Activated naive CD4-positive, alpha-beta T cell treated with anti-CD3 and anti-CD28 coated beads, Interleukin-2, amount 50 U/mL, for 72 hours (primary cell): ENCODE measurements at places on chromosomes 16 and 17.

DNA sequence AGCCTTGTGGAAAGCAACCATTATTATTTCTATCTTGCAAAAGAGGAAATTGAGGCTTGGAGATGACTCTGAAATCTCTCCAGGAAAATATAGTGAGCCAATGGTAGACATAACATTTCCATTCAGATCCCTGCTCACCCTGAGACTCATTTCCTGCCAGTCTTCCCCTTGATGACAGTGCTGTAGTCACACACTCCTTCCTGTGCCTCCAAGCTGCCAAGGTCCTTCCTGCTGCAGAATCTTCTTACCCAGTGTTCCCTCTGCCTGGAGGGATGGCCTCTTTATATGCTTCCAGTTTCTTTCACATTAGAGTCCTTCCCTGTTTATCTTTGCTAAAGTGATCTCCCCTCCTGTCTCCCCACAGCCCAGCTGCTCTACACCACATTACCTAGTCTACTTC is 648.1 kb downstream of the TOX3 start:
- DNase-seq, result no peak

DNA sequence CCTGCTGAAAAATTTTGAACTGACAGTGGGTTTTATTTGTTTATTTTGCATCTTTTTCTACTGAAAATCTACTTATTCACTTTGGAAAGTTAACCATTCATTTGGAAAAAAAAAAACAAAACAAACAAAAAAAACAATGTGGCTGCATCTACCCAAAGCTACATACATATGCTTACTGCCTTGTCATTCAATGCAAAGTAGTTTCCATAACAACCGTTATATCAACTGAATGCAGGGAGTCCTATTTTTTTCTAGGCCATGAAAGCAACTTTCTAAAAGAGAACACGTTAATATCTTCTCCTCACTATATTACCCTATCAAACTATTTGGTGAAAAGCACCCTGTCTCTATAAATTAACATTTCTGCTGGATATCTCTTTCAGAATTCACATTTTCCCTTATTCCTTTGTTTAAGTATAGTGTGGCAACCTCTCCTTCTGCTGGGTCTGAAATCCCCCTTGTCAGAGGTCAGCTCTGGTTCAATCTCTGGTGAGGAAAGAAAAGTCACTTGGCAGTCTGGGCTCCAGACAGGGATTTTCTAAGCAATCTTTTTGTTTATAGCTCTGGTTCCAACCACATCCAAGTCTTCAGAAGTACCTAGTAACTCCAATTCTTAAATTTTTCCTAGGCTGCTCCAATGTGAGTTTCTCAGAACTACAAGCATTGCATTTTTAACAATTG is 528.4 kb upstream of the TOM1L1 start:
- no peak for DNase-seq

DNA sequence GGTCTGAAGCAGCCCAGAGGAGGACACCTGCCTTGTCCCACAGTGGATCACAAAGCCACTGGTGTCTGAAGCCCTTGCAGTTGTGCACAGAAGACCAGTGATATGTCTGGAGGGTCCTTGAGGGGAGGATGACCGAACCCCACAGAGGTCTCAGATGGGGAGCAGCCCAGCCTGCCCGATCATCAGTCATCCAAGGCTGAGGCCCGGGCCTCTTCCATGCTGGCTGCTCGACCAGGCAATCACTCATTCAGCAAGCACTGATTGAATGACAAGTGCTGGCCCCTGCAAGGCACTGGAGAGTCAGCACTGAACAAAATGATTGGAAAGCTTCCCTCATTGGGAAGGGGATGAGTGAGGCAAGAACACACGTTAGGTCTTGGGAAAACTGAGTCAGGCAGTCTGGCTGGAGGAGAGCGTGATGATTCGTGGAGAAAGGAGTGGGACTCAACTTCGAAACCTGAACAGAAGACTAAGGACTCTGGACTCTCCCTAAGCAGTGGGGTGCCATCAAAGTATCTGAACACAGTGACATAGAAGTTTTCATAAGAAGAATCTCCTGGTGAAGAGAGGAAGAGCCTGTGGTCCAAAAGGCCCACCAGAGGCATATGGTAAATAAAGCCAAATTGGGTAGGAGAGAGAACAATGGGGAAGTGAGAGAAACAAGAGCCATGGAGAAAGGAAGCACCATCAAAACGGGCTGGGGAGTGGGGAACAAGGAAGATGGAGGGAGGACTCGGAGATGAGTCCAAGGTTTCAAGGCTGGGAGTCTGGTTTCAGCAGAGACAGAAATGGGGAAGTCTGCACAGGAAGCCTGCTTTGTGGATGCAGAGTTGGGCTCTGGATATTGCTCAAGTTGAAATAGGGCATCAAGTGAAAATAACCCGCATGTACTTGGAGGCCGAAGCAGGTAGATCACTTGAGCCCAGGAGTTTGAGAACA is 10.2 kb downstream of the PIK3R5 start:
- no peak for DNase-seq

DNA sequence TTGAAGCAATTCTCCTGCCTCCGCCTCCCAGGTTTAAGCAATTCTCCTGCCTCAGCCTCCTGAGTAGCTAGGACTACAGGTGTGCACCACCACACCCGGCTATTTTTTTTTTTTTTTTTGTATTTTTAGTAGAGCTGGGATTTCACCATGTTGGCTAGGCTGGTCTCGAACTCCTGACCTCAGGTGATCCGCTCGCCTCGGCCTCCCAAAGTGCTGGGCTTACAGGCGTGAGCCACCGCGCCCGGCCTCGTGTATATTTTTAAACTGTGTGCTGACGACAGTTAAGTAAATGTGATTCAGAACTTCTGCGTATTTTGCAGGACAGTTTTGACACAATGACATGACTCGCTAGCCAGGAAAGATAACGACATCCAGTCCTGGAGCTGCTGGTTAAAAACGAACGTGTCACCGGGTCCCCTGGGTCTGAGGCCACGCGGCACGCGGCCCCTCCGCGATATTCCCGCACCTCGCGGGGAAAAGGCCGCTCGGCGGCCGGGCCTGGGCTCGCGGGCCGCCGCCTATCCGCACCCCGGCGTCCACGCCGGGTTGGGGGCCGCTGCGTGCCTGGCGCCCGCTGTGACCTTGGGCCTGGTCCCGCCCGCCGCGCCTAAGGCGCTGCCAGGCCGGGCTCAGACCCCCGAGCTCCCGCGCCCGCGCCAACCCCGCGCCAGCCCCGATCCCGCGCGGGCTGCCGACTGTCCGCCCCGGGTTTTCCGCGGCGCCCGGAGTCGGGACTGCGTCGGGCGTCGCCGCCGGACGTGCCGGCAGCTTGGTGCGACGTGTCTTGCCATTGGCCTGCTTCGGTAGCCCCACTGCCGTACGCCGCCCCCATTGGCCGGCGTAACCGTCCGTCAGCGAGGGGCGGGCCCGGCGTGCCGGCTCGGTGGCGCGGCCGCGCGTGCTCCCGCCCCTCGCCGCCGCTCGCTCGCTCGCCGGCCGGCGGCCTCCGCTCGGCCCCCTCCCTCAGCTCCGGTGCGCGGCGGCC is at the start of gene FOXK2:
FOXK2 (plus strand) TSS at position 907 of the 985 bp plus-strand sequence. CDS start 157 bp downstream, outside the sequence.
- DNase-seq, result peak; percentile 96

- peak; percentile 60 for DNase-seq
Observed at GRCh38 chr17:78137392-78138203, 7.0 kb downstream of the TMC8 start.
